ENCODE measurements at places on chromosomes 4 and X.
A peak's percentile ranks its signal among the peaks of the same experiment; 100 is the strongest.

DNA sequence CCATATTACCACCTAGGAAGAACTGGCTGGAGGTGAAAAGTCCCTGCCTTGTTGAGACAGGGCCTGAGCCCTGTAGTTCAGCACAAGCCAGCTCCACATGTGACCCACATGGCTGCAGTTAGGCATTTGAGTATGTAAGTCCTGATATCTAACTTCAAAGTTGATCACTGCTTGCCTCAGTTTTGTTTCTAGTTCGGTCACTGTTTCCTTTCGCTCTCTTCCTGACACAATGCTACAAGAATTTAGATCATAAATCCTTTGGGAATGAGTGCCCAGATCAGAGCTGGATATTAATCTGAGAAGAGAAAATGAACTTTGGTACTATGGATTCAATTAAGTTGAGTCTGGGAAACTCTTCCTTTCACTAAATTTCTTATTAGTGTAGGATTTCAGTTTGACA, 48.4 kb downstream of the AKAP4 start:
- peak; percentile 0 for DNase-seq

- DNase-seq: no peak
These were observed 87.5 kb upstream of the RBPJ start for GRCh38 chr4:26233350-26233749.

DNA sequence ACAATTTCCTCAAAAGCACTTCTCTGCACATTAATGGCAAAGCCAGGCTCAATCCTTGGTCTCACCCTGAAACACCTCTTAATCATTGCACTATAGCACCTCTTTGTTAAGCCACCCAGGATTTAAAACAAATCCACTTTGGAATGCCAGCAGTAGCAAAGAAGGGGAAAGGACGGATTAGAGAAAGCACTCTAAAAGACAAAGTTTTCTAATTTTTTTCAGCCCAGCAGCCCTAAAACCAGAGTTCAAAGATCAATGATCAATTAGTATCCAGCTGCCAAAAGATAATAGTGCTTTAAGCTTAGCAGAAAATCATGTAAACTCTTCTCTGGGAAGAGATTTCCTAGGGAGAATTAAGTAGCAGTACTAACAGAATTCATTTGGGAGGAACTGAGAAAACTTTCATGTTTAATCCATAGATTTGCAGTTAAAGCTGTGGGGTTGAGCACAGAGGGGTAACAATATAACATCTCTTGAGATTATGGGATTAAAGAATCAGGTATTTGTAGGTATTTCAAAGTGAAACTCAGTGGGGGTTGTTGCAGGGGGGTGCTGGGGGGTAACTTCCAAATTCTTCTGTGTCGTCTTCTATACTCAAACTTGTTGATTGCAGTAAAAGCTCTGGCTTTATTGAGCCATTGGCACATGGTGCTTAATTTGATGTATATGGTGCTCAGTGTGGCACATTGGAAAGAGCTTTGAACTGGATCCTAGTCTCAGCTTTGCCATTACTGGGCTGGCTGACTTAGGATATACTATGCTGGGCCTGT, 61.8 kb downstream of the LRRC66 start:
- DNase-seq: no peak

DNA sequence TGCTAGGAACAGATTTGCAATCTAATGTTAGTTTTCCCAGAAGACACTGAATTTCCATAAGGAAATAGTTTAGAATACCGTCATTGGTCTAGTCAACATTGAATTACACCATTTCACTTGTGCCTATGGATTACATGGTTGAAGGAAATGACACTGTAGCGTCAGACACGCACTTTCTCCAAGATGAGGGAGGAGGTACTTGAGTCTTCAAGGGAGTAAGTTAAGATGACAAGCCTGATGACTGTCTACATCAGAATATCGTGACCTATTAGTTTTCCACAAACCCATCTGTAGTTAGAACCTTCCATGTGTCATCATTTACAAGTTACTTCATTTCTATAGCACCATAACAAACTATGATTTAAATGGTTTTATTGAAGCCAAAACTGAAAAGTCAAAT, 153.7 kb downstream of the AMELX start:
- DNase-seq: peak; percentile 52

DNA sequence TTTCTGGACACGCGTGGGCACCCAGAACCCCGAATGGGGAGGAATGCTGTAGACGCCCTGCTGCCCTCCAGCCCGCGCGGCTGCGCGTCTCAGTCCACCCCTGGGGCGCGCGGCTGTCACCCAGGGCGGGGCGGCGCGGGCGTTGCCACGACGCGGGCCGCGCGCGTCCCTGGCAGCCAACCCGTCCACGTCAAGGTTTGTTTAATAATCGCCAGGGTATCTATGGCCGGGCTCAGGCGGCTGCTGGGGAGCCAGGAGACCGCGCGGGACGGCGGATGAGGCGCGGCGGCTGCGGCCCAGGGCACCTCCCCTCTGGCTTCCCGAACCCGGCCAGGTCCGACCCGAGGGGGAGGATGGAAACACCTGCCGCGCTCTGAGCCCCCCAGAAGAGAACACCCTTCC, at the start of gene SPATA18:
Gene SPATA18, plus strand, starts transcription at position 92 of the 402 bp plus-strand sequence. CDS start 401 bp downstream, outside the sequence.
- DNase-seq: peak; percentile 26

DNA sequence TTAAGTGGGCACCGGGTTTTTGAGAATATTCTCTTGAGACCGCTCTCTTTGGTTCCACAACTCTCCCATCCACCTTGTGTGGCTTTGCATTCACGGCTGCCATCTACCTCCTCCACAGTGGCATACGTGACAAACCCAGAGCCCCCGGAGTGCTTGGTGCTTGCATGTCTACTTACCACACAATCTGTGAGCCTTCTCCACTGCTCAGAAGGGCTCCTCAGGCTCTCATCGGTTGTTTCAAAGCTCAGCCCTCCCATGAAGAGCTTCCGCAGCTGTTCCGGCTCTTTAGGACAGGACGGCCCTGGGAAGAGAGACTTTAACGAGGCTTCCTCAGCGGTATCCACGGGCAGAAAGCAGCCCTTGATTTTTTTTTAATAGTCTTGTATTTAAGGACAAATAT, 167.6 kb upstream of the ANK2 start:
- no peak for DNase-seq

DNA sequence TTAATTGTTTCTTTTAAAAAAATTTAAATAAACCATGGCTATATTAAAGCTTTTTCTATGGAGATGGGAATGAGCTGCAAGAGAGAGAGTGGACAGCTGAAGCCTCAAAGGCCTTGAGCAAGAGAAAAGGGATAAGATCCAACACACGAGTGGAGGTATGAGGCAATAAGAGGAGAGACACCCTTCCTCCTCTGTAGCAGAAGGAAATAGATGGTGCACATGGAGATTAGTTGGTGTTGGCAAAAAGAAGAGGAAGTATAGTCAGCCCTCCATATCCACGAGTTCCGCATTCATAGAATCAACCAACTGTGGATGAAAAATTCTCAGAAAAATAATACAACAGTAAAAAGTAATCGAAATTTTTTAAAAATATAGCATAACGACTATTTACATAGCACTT, 3.2 kb downstream of the CXorf38 start:
- no peak for DNase-seq

DNA sequence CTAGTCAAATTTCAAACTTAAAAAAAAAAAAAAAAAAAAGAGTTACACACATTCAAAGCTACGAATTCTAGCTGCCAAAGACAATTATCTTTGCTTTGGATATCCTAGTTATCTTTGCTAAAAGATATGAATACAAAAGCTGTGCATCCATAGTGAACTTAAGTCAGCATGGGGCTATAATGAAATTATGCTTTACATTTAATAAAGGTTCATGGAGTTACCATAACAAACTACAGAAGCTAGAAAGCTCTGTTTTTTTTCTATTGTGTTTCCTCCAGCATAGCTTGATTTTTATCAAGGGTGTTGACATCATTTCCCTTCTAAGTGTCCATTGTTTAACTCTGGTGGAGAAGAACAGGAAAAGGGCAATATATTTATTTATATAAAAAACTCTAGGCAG, 234.1 kb downstream of the ANKRD50 start:
- no peak for DNase-seq

DNA sequence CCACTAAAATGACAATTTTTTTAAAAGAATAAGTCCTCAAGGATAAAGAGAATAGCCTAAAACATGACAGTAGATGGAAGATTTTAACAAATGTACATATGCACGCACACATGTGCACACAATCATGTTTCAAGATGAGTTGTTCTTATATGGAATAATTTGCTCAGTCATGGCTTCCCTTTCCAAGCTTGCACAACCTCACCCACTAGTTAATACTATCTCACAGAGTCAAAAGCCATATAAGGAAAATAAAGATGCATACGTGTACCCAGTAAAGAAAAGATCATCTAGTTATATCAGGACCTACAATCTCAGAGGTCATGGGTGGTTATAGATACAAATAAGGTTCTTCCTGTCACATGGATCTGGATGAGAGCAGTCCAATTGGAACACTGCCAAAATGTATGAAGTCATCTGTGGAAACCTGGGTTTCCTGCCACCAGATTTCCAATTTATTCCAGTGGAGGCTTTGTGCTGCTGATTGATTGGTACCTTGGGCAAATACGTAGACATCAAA, 56.1 kb downstream of the FAM13A start:
- peak; percentile 60 for DNase-seq

- peak; percentile 2 for DNase-seq
These were observed 598.2 kb upstream of the NDST4 start for GRCh38 chr4:115711575-115711974.

DNA sequence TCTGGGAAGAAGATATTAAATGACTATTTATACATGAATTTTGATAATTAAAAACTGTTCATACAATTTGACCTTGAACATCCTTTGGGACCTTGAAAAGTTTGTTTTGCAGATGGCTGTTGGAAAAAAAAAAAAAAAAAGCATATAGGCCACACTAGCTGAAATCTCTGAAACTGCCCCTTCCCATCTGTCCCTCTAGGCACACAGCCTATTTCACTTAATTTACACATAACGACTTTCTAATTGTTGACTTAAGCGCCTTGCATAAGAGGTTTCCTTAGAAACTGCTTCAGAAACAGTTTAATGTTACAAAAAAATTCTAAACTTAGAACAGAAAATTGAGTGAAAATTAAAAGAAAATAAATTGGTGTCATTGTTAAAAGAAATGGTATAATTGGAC, 131.0 kb downstream of the COX18 start:
- DNase-seq: no peak

- no peak for DNase-seq
These were observed 102.1 kb downstream of the SHROOM4 start for GRCh38 chrX:50711907-50712306.

- no peak for DNase-seq
These were observed 252.0 kb upstream of the PPARGC1A start for GRCh38 chr4:24141836-24142235.

GRCh38 chrX:79117078-79117477, 27.4 kb upstream of the GPR174 start:
- DNase-seq: peak; percentile 43

GRCh38 chr4:183873409-183874185, 31.5 kb upstream of the STOX2 start:
- no peak for DNase-seq

GRCh38 chr4:107685740-107686139, 34.3 kb downstream of the PAPSS1 start:
- no peak for DNase-seq

DNA sequence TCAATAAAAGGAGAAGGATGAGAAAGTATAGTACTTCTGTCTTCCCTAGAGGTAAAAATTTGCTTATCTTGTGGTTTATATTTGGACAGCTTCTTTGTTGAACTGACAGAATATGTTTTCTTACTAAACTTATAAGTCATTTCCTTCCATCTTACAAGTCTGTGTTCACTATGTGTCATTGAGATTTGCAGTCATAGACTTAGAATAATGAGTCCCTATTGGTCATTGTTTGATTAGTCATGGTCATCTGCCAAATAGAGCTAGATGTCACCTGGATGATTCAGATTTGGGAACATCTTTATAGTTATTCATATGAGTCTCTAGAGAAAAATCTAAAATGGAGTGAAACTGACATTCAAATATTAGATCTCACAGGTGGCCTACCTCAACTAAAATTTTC, 51.5 kb downstream of the SPATA18 start:
- peak; percentile 73 for DNase-seq

GRCh38 chr4:165953181-165953580, 80.1 kb downstream of the TLL1 start:
- no peak for DNase-seq

GRCh38 chrX:149453906-149454822, 50.9 kb downstream of the IDS start:
- DNase-seq: peak; percentile 6

DNA sequence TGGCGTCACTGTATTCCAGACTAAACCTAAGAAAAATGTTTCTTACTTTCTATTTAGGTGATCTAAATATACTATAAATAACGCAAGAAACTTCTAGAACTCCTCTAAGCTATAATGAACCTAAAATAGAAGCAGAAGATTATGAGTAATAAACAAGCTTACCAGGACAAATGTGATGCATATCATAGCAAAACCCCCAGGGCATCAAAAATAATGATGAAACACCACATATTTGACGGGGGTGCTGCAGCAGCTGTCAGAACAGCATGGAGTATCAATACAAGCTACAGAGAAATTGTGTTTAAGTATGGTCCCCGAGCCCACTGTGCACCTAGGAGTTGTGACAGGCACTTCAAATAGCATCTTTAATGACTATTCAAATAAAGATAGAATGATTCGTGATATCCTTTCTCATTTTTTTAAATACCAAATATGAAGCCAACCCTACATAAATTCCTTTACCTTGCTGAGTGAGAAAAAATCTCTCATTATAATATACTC, 337.3 kb downstream of the CENPC start:
- no peak for DNase-seq

GRCh38 chr4:153733751-153734448, 25.9 kb downstream of the RNF175 start:
- DNase-seq: no peak

DNA sequence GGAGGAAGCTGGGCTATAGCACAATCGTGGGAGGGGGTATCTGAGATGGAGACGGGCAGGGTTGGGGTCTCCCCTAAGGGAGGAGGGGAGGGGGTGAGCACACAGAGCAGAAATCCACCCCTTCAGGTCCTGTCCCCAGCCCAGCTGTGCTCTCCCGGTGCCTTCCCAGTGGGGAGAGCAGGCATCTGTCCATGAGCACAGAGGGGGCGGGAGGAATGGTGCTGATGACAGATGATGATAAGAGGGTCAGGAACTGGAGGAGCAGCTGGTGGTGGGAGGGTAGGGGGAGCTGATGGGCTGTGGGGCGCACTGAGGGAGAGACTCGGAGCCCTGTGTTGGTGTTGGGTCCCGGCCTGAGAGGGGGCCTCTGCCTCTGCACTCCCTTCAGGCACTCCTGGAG, 8.6 kb downstream of the ATP2B3 start:
- no peak for DNase-seq

DNA sequence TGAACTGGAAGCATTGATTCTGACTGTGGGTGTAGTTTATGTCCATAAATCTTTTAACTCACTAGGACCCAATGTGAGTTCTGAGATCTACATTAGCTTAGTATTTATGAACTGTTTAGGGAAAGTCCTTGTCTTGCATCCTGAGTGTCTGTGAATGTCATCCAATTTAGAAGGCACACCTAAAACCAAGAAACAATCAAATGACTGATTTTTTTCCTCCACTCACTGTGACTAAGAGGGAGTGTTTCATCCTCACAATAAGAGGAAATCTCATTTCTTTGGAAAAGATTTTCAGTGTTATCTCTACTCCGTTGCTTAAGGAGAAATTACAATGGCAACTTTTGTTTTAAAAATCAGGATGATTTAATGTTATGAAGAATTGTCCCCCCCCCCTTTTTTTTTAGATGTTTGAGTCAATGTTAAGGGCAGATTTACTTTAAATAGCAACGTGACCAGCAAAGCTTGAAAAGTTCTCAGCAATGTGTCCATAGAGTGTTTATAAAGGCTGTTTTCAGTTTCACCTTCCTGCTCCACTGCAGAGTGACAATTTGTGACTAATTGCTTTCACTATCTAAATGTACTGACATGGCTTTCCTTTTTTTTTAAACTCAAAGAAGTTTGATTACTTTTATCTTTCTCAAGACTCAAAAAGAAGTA, 173.0 kb downstream of the SPCS3 start:
- DNase-seq: peak; percentile 9
